ENCODE measurements at places on chromosomes 6 and 20. TPM values are rescaled to one million over a fixed set of nuclear protein-coding genes. Genes with fewer than 3 reads are reported as not detected.

LPA gene
- total RNA-seq, result not detected

BCAS1 gene
- total RNA-seq, result 0.11 TPM

PLAGL2 gene
- total RNA-seq, result 5.6 TPM

TNFAIP3 gene
- 6.3 TPM for total RNA-seq

TBX18 gene
- 72.0 TPM for total RNA-seq

ADTRP gene
- 2.0 TPM for total RNA-seq

SHLD1 gene
- total RNA-seq, result 1.6 TPM

TBC1D20 gene
- 53.6 TPM for total RNA-seq

HLA-DRB1 gene
- total RNA-seq, result 0.22 TPM
